ENCODE measurements at places on chromosomes 5 and 9.

DNA sequence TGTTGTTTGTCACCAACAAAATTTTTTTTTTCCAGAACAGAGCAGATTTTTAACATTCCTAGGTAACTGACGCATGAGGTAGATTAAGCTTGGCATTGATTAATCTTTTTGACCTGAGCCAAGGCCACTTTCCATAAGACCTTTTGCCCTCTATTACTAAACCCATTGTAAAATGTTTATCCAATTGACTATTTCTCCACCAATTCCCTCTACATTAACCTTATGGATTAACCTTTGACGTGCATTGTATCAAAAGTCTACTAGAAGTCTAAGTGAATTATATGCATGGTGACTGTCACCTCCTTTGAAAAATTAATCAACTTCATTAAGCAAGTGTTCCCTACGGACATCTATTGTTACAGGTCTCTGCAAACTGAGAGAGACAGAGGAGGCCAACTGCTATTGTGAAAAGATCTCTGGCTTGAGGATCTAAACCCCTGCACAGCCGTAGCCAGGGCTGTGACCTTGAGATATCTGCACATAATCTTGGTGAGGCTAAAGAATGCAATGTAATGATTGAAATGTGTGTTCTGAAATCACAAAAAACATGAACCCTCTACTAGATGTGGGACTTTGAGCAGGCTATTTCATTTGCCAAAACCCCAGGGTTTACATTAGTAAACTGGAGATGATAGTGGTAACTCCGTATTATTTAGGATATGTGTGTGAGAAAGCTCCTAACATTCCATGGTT lies 632.2 kb downstream of the TLR4 start:
- DNase-seq = no peak

DNA sequence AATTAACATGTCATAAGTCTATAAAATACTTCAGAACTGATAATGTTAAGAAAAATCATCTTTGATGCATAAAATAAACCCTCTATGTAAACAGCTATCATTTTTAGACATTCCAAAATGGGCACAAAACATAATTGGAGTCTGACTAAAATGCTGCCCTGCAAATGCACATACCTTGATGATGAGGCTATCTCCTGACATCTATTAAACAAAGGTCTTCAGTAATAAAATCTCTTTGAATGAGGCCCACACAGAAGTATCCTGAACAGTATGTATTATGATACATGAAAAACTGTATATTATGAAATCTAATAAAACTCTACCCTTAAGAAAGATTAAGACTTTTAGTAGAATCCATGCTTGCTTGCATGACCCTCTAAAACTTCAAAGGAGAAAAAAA lies 66.1 kb downstream of the FBXL17 start:
- no peak for DNase-seq

DNA sequence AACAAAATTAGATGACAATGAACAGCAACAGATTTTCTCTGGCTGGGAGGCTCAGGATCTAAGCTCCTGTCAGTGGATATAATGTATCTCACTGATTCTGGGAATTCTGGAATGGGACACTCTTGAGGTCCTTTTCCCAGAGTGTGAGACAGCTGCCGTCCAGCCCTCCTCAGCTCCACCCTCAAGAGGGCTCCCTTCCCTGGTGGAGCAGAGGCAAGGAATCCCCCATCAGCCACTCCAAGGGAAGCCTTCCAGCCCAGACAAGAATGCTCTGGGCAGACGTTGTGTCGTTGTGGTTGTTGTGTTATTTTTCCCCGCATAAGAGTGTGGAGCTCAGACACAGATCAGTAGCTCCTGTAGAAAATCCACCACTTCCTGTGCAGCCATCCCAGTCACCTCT lies 47.7 kb upstream of the ATP10B start:
- DNase-seq = no peak

- DNase-seq = no peak
Measured at GRCh38 chr9:75844321-75844720, 46.2 kb upstream of the PCSK5 start.

- DNase-seq = no peak
Measured at GRCh38 chr5:73638344-73639095, 12.5 kb downstream of the ARHGEF28 start.

DNA sequence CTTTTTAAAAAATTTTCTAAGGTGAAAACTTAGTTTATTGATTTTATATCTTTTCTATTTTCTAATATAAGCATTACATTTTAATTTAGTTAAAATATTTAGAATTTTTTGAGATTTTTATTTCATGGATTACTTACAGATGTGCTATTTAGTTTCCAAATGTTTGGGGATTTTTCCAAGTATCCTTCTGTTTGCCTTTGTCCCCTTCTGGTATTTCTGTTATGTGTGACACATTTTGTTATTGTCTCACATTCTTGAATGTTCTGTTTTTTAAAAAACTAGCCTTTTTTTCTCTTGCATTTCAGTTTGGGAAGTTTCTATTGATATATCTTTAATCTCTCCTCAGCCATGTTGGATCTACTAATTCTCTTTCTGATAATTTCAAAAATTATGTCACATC lies 234.9 kb downstream of the FAM170A start:
- no peak for DNase-seq

DNA sequence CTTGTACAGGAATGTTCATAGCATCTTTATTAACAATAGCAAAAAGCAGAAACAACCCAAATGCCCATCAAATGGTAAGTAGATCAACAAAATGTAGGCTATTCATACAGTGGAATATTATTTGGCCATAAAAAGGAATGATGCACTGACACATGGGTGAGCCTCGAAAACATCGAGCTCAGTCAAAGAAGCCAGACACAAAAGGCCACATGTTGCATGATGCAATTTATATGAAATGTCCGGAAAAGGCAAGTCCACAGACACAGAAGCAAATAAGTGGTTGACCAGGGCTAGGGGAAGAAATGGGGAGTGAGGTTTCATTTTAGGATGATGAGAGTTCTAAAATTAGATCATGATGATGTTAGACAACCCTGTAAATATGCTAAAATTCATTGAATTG lies 16.5 kb upstream of the SLC2A8 start:
- no peak for DNase-seq

- no peak for DNase-seq
Measured at GRCh38 chr9:36877239-36877638, 156.8 kb downstream of the PAX5 start.

GRCh38 chr5:95883185-95884016 lies 60.9 kb upstream of the GLRX start:
- DNase-seq = no peak

DNA sequence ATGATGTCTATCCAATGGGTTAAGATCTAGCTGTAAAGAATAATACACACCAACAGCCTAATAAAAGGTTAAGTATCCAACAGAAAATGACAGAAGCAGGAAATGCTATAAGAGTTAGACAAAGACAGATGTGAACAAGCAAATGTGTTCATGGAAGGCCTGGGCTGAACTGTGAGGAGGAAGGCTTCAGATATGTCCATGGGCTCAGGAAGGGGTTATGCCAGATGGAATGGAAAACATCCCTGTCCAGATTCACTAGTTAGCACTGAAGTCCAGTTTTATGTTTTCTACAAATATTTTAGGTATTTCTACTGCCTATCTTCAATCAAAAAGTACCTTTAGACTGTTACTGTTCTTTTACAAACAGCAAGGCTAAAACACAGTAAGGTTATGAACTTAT lies 27.1 kb downstream of the ERAP1 start:
- no peak for DNase-seq

DNA sequence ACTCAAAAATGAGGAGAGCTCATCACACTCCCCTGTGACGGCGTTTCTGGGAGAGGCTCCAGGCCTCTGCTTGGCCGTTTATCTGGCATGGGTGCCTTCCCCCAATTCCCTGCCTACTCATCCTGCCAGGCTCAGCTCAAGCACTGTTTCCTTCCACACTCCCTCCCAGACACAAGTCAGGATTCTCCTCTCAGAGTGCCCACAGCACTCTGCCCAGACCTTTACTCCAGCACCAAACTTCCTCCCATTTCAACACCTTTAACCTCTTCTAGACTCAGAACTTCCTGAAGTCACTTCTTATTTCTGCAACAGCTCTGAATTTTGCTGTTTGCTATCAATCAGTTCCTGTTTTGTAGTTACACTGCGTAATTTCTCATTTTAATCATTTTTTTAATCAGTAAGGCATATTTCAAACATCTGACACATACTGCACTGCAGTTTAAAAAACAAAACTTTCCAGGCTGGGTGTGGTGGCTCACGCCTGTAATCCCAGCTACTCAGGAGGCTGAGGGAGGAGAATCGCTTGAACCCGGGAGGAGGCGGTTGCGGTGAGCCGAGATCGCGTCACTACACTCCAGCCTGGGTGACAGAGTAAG lies 16.0 kb downstream of the TRMO start:
- DNase-seq = no peak

- no peak for DNase-seq
Measured at GRCh38 chr5:149133795-149134777, 7.2 kb upstream of the ABLIM3 start.

GRCh38 chr5:135721548-135722090 lies 112.8 kb upstream of the SLC25A48 start:
- no peak for DNase-seq

DNA sequence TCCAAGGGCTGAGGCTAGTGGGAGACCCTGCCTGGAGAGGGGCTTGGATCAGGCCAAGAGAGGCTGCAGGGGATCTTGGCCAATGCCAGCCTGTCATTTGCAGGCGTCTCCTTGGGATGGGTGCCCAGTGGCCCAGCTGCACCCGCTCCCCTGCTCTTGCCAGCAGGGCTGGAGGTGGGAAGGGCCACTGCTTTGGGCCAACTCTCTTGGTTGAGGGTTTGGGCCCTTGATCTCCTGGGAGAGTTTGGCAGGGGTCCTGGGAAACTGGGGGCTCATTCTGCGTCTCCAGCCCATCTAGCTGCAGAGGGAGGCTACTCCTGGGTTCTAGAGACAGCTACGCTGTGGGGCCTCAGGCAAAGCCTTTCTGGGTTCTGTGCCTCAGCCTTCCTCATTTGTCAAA lies 10.5 kb downstream of the PSD2 start:
- no peak for DNase-seq

DNA sequence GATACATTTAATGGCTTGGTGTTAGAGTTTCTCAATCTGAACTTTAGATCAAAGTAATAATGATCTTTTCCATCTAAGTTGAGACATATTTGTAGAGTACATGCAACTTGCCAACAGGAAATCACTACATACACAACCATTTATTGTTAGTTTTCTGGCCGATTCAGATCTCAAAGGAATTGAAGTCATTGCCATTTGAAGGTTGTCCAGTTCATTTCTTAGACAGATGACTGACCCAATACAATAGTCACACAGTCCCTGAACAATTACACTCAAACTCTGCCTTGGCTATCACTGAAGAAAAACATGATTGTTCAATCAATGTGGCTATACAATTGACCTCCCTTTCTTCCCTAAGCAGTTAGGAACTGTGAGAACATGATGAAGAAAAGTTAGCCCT lies 753.2 kb upstream of the RIOK2 start:
- DNase-seq = no peak

DNA sequence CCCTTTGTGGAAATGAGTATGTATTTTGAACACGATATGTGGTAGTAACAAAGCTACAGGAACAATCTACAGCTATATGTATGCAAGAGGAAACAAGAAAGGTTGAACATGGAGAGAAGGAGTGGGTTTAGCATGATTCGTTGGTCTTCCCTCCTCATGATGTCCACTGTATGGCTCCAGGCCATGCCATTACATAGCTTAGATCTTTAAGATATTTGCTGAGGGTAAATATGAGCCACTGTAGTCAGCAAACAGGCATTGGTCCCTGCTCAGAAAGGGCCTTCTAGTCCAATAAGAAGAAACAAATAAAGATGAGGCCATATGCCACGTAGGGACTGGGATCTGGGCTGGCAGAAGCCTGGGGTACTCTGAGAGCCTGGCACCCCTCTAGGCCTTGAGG lies 543.2 kb upstream of the SGCD start:
- no peak for DNase-seq

- DNase-seq = no peak
Measured at GRCh38 chr9:93572636-93573515, 3.5 kb upstream of the PHF2 start.

DNA sequence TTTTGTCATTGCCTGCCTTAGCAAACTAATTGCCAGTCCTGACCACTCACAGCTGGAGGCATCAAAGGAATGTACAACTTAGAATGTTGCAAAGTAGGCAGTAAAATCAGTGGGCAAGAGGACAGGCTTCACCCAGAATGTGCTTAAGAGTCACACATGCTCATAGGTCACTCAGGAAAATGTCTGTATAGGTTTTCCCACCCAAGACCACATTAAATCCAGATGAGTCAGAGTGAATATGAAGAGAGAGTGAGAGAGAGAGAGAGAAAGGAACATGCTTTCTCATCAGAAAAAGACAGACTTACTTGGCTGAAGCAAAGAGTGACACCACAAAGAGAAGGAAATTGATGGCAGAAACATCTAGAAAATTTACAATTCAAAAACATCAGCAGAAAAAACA lies 37.9 kb downstream of the PLEKHG4B start:
- DNase-seq = no peak

GRCh38 chr5:75010838-75011237 lies 41.5 kb downstream of the GCNT4 start:
- DNase-seq = no peak

DNA sequence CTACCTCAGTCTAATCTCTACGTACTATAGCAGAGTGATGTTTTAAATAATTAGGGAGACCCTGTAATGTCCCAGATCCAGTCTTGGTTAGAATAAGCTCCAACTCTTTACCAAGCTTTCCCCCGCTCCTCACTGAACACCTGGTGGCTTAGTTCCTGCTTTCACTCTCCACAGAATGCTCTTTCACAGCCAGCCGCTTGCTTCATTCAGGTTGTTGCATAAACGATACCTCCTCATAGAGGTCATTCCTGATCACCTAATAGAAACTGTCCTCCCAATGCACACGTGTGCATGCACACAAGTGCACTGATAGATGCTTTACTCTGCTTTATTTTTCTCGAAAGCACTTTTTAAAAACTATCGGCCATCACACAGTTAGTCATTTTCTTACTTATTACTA lies 298.1 kb downstream of the TRPM3 start:
- no peak for DNase-seq

DNA sequence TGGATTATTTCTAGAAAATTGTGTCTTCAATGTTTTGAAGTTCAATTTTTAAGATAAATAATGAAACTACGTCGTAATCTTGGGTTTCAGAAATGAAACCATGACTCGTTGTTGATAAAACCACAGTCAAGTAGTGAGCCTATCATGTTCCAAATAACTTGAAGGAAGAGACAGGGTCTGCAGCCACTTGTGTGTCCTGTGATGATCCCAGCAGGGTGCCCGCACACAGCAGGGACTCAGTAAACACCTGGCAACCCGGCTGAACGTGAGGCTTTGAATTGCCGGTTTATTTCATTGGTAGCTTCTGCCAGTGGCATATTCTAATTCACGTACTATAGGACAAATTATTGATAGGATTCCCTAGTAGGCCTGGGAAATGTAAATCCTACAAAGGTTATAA lies 679.6 kb downstream of the IRX1 start:
- no peak for DNase-seq

GRCh38 chr5:176169393-176170063 lies 68.7 kb upstream of the SIMC1 start:
- no peak for DNase-seq

- no peak for DNase-seq
Measured at GRCh38 chr5:119016125-119016774, 27.9 kb upstream of the DTWD2 start.

All from esophagus squamous epithelium (tissue), 5 donors.